ENCODE measurements at places on chromosomes 4 and X.

DNA sequence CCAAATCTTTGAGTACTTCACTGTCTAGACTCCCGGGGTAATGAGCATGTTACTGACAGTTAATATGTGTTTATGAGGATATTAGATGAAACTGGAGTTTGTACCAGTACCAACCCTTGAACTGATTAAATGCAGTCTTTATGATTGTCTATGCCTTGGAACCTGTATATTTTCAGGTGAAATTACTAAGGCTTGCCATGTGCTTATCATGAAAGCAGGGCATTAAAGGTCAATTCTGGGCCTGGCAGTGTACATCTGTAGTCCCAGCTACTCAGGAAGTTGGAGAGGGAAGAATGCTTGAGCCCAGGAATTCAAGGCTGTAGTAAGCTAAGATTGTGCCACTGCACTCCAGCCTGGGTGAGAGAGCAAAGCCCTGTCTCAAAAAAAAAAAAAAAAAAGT is 27.6 kb downstream of the PHEX start:
- DNase-seq, result peak; percentile 45

DNA sequence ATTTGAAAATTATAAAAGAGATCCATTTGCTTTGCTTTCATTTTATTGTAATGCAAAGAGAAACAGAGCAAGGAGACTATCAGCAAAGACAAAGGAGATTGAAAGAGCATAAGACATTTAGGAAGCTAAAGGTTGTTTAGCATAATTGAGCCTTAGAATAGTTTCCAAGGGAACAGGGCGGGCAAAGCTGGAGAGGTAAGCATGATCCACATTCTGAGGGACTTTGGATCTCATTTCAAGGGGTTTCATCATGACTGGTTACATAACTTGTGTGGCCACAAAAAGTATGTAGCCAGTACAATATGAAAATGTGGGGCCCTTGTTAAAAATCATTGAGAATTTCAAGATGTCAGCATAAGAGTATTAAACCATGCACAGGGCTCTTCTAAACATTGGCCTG is 406.5 kb downstream of the RPA4 start:
- DNase-seq, result no peak

GRCh38 chr4:102809691-102810090 is 17.7 kb downstream of the UBE2D3 start:
- no peak for DNase-seq

- no peak for DNase-seq
Measured at GRCh38 chr4:4572821-4573220, 31.0 kb upstream of the STX18 start.

DNA sequence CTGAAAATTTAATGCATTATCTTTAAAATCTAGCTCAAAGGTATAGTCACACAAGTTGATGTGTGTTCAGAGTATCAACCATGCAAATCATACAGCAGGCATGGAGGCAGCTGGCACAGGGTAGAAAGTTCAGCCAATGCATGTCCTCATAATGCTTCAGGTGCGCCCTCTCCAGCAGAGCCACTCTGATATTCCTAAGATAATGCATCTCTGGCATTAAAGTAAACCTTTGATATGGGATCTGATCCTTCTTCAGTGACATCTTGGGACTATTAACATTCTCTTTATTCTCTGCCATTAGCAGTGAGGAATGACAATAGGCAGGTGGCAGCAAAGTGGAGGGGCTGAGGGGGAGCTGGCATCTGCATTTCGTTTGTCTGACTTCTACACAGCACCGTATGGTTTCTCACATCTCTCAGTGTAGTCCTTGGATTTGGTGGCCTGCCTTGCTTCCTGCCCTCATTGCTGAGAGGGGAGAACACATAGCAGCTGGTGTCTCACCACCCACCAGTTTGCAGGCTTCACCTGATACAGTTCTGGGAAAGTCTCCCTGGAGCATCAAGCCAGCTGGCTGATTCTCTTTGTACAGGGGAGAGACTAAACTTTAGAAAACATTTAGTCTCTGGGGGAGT is 168.7 kb upstream of the TBC1D9 start:
- no peak for DNase-seq

GRCh38 chr4:177265729-177266128 is 43.9 kb upstream of the NEIL3 start:
- DNase-seq, result no peak

DNA sequence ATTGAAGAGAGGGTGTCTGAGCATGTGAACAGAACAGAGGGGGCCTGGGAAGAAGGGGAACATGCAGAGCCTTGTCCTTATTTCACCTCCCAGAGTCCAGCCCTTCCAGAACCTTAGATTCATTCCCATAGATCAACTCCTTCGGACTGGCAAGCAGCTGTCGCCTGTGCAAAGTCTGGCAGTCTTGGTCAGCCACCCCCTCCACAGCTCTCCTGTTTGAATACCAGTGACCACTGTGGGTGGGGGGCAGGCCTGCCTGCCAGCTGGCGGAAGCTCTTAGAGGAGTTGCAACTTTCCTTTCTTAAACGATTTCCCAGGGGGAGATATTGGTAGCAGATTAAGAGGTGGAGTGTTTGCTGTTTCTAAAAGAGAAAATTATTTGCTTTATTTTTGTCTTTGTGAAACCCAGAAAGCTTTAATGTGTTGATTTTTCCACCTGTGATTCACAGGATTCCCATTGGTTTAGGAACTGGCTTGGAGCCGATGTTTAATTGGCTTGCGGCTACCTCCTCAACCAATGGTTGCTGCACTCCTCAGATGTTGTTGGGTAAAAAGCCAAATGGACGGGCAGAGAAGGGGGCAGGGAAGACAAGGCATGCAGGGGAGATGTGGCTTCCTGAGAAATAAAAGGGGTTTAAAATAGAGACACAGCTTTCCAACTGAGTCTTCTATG is 62.2 kb upstream of the PRPS1 start:
- DNase-seq, result peak; percentile 26

DNA sequence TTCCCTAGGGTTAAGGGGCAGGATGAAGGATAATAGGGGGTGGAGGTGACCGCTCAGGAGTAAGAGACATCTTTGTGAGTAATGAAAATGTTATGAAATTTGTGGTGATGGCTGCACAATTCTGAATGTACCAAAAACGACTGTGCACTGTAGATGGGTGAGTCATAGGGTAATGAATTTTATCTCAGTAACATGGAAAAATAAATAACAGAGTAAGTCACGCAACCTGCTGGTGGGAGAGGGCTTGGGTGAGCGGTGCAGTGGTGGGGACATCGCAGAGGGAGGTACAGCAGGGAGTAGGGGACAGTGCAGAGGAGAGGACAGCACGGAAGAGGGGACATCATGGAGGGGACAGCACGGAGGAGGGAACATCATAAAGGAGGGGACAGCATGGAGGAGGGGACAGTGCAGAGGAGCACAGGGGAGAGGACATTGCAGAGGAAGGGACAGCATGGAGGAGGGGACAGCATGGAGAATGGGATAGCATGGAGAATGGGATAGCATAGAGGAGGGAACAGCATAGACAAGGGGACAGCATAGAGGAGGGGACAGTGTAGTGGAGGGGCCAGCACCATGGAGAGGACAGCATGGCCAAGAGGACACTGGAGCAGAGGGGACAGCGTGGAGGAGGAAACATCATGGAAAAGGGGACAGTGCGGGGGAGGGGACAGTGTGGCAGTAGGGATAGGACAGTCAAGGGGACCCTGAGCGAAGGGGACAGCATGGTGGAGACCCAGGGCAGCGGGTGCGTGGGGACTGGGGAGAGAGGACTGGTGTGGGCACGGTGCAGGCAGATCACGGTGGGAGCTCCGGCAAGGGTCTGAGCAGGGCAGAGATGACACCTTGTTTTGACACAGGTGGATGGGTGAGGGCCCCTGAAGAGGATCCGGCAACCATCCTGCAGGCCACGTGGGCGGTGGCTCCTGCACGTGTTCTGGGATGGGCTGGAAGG is 68.5 kb upstream of the MXD4 start:
- DNase-seq, result no peak

GRCh38 chr4:89570931-89571330 is 263.3 kb upstream of the GPRIN3 start:
- no peak for DNase-seq

DNA sequence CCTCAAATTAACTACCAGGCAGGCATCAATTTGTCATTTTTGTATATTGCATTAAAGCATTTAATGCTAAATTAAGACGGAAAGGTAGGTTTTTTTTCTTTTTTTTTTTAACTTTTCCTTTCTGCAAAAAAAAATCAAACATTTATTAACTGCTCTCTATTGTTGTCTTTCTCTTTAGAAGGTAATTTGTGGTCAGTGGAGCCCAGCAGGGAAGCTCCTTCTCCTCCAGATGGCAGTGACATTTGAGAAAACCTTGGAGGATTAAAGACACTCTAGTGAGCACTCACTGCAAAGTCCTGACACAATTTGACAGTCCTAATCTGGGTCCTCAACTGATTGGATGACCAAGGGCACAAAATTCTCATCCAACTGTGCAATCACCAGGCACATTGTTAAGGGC is 102.4 kb downstream of the SLIT2 start:
- peak; percentile 38 for DNase-seq

DNA sequence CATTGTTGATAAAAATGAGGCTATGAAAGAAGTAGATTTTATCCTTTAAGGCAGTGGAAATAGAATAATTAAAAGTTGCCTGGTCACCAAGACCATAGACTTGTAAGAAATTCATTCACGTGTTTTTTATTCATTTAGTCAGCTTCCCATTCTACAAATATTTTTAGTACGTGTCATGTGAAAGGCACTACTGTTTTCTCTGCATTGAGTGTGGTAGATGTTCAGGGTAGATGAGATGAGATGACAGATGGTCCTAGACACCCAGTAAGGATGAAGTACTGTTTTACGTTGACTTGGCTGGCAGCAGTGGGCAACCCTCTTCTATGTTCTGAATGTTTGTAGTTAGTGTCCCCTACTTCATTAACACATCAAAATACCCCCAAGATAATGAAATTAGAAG is 228.1 kb downstream of the ARHGAP24 start:
- DNase-seq, result no peak
